ENCODE measurements at places on chromosomes 16 and 17.

GRCh38 chr16:84810518-84811273 lies 9.1 kb upstream of the CRISPLD2 start:
- DNase-seq: peak; percentile 28

DNA sequence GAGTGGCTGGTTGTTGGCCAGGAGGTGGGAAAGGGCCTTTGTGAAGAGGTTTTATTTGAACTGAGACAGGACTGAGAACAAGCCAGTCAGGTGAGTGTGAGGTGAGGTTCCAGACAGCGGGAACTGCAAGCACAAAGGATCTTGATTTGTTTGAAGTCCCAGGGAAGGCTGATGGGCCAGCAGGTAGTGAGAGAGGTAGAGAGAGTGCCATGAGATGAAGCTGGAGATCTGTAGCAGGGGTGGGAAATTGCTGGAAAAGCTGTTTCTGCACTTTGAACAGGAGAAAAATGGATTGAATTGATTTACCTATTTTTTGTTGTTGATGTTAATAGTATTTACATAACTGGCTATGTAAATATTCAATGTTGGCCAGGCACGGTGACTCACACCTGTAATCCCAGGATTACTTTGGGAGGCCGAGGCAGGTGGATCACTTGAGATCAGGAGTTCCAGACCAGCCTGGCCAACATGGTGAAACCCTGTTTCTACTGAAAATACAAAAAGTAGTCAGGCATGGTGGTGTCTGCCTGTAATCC lies 7.7 kb upstream of the DCTPP1 start:
- no peak for DNase-seq

GRCh38 chr16:75288596-75289120 lies 37.2 kb upstream of the BCAR1 start:
- no peak for DNase-seq

- no peak for DNase-seq
Measured at GRCh38 chr16:61579195-61579594, 457.0 kb downstream of the CDH8 start.

DNA sequence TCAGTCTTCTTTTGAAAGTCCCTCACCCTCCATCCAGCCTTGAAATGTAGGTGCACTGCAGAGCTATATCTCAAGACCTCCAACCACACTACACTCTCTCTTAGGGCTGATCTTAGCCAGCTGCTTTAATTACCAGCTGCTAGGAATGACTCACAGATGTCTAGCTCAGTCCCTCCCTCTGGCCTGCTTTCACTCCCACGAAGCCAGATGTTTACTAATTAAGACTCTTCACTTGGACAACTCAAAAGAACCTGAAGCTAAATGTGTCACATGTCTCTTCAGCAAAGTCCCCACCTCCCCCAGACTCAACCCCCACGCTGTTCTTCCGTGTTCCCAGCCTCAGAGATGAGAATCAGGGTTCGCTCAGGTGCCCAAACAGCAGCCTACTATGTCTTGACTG lies 2.6 kb downstream of the GTF3C1 start:
- no peak for DNase-seq

DNA sequence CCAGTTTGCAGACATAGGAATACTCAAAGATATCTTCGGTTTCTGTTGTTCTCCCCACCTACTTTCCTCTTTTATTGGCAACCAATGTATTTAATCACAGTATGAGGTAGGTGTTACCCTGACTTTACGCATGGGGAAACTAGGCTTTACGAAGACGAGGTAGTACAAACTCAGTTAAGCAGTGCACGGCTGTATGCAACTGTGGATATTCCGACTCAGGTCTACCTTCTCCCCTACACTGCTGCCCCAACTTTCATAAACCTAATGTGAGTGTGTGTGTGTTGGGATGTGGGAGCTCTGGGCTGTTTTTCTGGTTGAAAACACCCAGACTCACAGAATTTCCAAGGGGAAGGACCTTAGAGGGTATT lies 1.2 kb upstream of the GPT2 start:
- no peak for DNase-seq

GRCh38 chr17:79991140-79991923 lies 44.3 kb downstream of the TBC1D16 start:
- DNase-seq: peak; percentile 89

DNA sequence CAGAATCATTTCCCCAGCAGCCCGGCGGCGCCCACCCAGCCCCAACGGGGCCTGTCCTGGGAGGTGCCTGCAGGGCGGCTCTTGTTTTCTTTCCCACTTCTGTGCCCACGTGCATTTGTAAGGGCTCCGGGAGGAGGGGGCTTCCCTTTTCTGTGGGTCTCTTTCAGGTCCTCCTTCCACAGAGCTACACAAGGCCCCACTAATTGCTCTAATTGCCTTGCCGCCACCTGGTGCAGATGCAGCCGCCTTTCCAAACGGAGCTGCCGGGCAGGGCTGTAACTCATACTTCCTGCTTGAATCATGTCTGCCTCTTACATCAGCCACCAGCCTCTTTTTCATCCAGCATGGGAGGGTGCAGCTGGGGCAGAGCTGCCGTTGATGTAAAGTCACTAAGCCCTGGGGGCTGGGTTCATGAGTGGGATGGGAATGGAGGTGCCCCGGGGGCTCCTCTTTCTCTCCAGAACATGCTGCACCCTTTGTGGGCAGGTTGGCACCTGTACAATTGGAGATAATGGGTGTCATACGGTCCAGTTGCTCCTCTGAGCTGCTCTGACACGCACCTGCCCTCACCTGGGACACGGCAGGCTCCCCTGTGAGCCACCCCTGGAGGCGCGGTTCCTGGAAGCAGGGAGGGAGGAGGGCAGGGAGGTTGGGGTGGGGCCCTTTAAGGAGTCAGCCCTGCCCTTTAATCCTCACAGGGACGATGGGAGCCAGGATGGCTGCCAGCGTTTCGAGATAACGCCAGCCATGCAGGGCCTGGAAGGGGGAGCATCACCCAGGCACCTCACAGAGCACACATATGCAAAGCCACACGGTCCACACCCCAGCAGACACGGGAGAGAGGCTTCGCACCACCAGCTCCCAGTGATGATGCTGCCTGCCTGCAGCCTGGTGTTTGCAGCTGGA lies 41.1 kb upstream of the KLHDC4 start:
- DNase-seq: no peak

GRCh38 chr17:43767713-43768059 lies 9.1 kb upstream of the SOST start:
- DNase-seq: no peak

DNA sequence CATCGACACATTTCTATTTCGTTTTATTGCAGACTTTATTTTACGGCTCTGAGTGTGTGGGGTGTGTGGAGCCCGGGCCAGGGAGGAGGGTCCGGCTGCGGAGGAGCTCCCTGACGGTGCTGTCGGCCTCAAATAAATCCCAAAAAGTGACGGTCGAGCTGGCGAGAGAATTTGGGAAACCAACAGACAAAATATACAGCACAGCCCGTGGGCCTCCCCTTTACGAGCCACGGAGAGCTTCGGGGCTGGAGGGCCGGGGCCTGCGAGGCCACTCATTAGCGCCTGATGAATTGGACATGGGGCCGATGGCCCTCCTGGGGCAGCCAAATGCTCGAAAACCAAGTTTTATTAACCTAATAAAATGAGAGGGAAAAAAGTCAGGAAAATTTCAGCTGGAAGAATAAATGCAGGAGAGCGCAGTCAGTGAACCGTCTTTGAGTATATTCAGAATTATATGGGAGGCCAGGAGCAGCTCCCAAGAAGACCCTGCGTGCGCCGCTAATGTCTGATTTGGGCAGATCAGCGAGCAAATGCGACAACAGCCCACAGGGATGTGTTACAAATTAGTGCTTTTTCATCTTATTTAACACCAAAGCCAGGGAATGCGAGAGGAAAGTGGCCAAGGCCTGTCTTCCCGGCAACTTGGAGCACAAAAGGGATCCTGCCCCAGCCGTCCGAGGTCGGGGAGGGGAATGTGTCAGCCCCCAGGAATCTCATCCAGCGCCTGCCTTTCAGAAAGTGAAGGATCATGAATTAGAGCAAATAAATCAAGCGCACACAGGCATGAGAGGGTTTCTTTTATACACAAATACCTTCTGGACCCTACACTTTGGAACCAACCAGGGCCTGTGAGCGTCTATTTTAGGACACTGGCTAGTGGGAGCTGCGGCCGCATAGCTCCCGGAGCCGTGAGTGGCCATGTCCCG lies 249.1 kb downstream of the C16orf95 start:
- no peak for DNase-seq

GRCh38 chr17:76968707-76969597 lies 100.7 kb downstream of the MGAT5B start:
- no peak for DNase-seq

- DNase-seq: no peak
Measured at GRCh38 chr17:73394512-73395450, 83.0 kb upstream of the CDC42EP4 start.
